GDM1 (cell line): ENCODE measurements at places on chromosomes 1 and 21.
A peak's percentile ranks its signal among the peaks of the same experiment; 100 is the strongest.

GRCh38 chr1:226611301-226611700 lies 62.7 kb downstream of the STUM start:
- DNase-seq = no peak

DNA sequence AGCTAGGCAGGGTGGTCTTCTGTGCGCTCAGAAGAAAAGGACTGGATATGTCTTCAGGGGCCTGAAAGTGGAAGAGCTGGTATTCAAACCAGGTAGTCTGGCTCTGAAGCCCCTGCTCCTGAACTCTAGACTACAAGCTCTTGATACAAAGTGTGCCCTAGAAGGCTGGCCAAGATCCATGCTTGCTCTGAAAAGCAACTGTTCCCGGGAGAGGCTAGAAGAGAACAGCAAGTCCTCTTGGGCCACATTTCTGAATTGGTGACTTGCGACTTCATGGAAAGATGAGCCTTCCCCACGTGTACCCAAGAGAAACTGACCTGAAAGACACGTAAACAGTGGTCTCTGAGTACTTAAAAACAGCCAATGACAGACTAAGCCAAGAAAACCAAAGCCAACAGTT lies 123.3 kb upstream of the GRIK3 start:
- no peak for DNase-seq

GRCh38 chr1:42992054-42992571 lies 33.4 kb upstream of the SLC2A1 start:
- DNase-seq = no peak

DNA sequence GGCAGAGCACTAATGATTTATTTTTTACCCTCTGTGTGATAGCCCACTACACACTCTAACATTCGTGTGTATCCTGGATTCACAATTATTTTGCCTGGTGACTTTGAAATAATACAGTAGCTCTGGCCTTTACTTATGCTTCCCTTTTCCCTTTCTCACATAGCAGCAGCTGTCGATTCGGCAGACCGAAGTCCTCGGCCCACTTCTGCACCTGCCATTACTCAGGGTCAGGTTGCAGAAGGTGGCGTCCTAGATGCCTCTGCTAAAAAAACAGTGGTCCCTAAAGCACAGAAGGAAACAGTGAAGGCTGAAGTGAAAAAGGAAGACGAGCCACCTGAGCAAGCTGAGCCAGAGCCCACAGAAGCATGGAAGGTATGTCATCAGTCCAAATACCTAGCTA lies 70.8 kb downstream of the TMEM200B start:
- DNase-seq = no peak

DNA sequence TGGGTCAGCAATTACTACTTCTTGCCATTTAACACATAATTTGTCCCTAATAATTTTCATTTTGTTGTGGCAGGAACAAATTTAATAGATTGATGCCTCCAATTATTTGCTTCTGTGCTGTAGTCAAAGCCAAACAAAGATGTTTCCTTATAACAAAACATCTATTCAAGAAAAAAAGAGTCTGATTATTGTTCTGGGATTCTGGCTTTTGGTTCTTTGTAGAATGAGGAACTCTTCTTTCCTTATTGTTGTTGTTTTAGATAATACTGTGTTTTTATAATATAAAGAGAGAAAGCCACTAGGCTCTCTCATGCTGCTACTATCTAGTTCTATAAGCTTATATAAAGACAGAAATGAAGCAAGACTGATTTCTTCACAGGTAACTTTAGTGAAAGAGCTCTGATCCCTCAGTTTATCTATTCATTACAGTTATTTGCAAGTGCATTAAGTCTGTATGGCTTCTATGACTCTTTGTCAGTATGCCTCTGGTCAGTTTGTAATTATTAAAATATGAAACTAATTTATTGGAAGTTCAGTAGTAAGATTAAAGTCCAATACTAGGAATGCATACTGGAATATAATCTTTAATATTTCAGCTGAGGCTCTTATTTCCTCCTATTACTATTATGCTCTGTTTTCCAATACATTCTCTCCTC lies 37.4 kb downstream of the PRKACB start:
- DNase-seq = no peak

GRCh38 chr1:236421850-236422516 lies 27.9 kb downstream of the EDARADD start:
- DNase-seq = no peak

DNA sequence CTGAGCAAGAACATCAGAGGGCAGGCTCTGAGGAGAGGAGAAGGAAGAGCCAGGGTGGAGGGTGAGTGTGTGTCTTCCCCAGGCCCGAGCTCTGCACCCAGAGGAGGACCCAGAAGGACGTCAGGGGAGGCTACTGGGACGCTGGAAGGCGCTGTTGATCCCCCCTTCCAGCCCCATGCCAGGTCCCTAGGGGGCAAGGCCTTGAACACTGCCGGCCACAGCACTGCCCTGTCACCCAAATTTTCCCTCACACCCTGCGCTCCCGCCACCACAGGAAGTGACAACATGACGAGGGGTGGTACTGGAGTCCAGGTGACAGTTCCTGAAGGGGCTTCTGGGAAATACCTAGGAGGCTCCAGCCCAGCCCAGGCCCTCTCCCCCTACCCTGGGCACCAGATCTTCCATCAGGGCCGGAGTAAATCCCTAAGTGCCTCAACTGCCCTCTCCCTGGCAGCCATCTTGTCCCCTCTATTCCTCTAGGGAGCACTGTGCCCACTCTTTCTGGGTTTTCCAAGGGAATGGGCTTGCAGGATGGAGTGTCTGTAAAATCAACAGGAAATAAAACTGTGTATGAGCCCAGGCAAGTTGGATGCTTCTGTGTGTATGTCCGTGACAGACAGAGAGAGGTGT lies 17.1 kb downstream of the BCAN start:
- no peak for DNase-seq

DNA sequence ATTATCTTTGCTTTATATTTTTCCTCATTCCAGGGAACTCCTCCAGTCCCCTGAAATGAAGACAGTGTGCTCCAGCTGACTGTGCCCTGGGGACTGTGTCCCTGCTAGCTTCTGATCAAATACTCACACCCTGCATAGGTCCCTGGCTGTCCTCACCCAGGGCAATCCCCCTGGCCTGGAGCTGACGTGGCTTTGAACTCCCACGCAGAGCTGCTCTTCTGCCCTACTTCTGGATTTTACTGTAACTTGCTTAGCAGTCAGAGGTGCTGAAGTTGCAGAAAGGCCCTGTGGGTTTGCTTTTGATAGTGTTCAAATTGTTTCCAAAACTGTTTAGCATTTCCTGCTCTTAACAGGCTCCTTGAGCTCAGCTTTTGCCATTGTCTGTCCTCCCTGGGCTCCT lies 186.5 kb downstream of the FASLG start:
- DNase-seq = no peak

GRCh38 chr1:57084701-57085100 lies 118.9 kb upstream of the C8B start:
- DNase-seq = no peak

- no peak for DNase-seq
These were observed 96.0 kb upstream of the ERRFI1 start for GRCh38 chr1:8122160-8122476.

DNA sequence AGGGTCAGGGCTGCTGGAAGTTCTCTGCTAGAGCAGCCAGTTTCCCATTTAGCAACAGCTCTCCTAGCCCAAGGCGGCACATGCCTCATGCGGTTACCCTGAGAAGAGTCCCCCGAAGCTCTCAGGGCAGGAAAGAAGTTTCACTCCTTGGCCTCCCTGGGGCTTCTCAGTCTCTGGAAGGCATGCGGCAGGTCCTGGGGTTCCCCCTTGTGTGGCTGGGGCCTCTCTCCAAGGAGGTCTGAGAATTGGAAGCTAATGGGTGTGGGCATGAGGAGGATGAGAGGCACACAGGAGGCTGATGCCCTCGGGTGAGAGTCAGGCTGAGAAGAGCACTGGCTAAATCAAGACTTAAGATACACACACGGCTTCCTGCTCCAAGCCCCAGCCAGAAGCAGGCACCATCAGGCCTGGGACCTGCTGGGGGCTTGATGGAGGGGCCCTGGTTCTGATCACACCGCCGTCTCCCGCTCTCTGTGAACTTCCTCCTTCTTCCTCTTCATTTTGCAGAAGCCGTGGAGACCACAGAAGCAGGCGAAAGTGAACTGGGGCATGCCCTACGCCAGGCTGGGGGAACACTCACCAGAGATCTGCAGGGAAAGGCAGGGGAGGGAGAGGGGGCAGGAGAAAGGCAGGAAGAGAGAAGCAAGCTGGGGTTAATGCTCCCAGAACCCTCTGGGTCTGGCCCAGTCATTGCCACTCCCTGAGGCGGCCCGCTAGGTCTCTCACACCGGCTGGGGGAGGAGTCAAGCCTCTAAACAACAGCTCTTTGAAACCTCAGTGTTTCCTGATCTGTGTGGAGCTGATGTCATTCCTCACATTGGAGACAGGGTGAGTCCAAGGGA lies 15.1 kb downstream of the BLACAT1 start:
- peak; percentile 64 for DNase-seq

- DNase-seq = no peak
These were observed 4.6 kb downstream of the SNX27 start for GRCh38 chr1:151616505-151616849.

GRCh38 chr1:208793861-208794345 lies 549.7 kb upstream of the PLXNA2 start:
- DNase-seq = no peak

DNA sequence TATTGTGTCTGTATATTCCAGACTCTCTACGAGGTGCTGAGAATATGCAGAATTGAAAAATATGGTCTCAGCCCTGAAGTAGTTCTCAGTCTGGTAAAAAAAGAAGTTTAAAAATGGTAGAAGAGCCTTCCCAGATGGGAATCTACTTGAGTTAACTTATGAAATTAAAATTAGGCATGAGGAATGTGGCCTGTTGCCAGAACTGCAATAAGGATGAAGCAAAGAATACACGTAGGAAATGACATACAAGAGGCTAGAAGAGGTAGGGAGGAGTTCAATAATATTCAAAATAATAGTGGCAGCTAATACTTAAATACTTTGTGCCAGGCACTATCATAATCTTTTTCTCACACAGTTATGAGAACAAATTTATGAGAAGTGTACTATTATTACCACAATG lies 6.3 kb downstream of the ASPM start:
- DNase-seq = no peak

GRCh38 chr21:41667136-41667535 lies 99.7 kb downstream of the RIPK4 start:
- no peak for DNase-seq

GRCh38 chr1:167790117-167790516 lies 68.3 kb downstream of the MPZL1 start:
- no peak for DNase-seq

GRCh38 chr1:213685992-213686582 lies 301.7 kb upstream of the PROX1 start:
- no peak for DNase-seq

- peak; percentile 57 for DNase-seq
These were observed 101.4 kb upstream of the PDE4B start for GRCh38 chr1:65691152-65691900.

DNA sequence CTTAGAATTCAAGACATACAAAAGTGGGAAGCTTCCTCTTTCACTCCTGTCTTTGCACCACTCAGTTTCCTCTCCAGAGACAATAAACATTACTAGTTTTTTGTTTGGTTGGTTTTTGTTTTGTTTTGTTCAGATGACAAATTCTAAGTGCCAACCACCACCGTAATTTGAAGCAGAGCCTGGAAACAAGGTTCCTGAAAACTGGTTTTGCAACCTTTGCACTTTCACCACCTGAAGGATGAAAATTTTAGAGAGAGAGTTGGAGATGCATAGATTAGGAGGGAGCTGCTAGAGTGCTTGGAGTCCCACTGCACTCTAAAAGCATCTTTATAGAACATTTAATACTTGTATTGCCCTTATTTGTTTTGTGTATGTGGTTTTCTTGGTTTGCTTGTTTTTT lies 20.2 kb upstream of the MGST3 start:
- no peak for DNase-seq

DNA sequence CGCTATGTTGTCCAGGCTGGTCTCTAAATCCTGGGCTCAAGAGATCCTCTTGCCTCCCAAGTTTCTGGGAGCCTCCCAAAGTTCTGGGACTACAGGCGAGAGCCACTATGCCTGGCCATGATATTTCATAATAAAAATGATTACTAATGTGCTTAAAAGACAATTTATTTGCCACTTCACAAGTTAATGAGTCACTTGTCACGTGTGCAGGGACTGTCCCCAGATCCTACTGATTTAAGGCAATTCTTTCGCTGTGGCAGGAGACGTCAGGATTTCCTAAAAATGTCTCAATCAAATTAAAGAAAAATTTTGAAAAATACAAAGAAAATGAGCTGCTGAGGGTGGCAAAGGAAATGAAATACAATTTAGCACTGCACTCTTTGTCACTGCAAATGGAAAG lies 43.5 kb downstream of the B3GALNT2 start:
- no peak for DNase-seq

DNA sequence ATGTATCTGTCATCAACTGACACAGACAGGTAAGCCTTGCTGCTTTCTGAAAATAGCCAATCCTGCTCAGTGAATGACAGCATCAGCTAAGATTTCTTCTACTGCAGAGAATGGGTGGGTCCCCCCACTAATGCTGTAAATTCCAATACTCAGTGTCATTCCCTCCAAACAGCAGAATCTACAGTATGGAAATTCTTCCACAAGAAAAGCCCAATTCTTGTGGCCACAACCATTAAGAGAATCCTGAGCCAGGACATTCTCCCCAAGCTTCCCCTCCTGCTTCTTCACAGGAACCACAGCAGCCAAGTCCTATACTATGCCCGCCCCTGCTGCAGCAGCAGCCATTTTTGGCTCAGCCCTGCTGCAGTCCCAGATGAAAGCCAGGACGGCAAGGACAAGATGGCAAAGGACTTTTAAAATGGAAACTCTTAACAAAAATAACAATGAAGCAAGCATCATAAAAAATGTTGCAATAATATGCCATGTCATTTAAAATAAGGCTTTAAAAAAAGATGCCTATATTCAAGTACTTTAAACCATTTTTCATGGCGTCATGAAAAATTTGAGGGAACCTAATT lies 26.8 kb downstream of the EIF4G3 start:
- DNase-seq = no peak

DNA sequence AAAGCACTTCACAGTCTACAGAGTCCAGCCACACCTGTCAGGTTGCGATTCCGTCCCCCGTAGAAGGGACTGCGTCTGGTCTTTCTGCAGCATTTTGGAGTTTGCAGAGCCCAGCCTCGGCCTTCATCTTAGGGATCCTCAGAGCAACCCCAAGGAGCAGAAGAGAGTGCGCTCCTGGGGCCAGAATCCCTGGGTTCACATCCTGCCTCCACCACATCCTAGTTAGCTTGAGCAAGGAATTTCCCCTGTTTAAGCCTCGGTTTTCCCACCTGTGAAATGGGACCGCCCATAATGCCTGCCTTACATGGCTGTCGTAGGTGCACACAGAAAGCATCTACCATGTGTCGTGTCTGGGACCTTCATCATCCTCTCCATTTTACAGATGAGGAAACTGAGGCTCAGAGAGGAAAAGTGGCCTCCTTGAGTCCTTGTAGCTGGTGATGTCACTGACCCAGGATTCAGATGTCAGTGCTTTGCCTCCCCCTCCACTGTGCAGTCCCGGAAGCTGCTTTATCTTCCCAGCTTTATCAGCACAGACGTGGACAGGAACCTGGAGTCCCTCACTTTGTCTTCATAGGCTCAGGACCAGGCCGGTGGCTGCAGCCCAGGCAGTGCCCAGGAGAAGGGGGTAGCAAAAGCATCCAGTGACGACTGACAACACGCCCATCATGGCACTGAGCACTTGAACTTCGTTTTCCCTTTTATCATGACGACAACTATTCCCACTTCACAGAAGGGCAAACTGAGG lies 438.5 kb downstream of the MATN1 start:
- DNase-seq = no peak
